D721Med (cell line): ENCODE measurements at places on chromosomes 12 and 14.

- DNase-seq: no peak
Observed at GRCh38 chr14:50822501-50823042, 8.4 kb downstream of the NIN start.

DNA sequence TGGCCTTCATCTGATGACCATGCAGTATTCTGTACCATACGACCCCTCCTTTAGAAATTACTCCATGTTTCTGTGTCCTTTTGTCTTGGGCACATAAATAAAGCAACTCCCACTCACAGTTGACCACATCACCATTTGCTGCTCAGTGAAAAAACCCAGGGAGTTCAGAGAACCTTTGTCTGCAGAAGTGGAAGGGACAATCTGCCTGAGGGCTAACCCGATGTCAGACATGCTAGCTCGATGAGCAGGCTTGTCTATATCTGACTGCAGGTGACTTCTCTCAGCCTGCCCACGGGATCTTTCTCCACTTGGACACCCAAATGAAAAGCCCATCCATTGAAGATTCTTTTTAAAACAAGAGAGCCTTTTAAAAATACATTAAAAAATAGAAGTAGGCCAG, 45.7 kb upstream of the GRIP1 start:
- DNase-seq: no peak

GRCh38 chr12:9331218-9331626, 123.0 kb upstream of the PZP start:
- peak; percentile 26 for DNase-seq

DNA sequence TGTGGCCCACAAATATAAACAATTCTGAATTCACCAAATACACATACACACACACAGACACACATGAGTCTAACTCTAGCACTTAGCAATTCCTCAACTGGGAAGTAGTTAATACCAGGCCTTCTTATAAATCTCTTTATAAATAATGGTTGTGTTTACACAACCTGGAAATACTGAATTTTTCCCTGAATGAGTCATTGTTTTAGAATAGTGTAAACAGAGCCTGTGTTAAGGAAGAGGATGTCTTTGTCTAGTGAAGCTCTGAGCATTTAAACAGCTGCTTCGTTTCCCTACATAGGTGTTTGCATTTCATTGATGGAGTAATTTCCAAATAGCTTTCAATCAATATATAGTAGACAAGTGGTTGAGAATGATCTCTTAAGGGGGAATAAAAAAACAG, 218.8 kb downstream of the BTG1 start:
- no peak for DNase-seq

DNA sequence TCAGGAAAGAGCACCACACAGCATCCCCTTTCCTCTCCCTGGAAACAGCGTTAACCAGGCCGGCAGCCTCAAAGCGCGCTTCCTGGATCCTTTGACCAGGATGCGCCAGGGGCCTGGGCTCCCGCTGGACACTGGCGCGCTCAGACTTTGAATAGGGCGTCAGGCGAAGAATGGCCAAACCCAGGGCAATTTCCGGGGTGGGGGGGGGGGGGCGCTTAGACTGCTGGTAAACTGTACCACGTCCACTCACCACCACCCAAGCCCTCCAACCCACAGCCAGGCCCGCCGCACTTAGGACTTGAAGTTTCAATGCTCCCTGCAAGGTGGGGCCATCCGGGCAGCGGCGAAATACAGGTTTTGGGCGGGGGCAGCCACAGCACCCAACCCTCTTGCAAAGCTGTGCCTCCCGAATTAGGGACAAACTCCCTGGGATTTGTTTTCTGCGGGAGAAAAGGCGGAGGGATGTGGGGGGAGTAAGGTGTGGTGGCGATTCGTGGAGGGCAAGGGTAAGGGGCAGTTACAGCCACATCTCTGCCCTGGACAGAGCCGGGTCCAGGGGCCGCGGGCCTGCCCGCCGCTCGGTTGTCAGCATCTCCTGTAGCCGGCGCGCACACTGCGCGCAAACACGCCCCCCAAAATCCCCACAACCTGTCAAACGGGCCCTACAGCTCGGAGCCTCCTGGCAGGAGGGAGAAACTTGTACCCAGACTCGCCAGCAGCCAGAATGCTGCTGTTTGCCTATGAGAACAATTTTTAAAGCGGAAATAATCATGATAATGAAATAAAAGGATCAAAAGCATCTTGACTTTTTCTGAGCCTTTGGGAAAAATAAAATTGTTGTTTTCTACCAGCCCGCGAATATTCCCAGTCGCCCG, 958 bp downstream of the RTN1 start:
- no peak for DNase-seq

DNA sequence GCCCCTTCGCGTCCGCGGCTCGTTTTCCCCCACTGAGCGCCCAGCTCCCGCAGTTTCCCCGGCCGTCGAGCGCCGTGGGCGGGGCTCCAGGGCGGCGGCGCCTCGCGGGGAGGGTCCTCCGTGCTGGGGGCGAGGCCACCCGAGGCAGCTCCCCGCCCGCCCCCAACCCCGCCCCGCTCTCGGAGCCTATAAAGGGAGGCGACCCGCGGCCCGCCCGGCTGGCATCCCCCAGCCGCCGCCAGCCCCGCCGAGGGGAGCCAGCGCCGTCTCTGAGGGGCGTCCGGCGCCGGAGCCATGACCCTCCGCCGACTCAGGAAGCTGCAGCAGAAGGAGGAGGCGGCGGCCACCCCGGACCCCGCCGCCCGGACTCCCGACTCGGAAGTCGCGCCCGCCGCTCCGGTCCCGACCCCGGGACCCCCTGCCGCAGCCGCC, at the start of gene TAMALIN:
TAMALIN (plus strand) TSS at position 221 of the 432 bp plus-strand sequence; CDS start at position 295, 74 bp downstream.
- peak; percentile 90 for DNase-seq

GRCh38 chr14:32258336-32258993, 55.4 kb upstream of the RNU6-8 start:
- no peak for DNase-seq

- DNase-seq: no peak
Observed at GRCh38 chr12:45849289-45849688, 119.8 kb downstream of the ARID2 start.

DNA sequence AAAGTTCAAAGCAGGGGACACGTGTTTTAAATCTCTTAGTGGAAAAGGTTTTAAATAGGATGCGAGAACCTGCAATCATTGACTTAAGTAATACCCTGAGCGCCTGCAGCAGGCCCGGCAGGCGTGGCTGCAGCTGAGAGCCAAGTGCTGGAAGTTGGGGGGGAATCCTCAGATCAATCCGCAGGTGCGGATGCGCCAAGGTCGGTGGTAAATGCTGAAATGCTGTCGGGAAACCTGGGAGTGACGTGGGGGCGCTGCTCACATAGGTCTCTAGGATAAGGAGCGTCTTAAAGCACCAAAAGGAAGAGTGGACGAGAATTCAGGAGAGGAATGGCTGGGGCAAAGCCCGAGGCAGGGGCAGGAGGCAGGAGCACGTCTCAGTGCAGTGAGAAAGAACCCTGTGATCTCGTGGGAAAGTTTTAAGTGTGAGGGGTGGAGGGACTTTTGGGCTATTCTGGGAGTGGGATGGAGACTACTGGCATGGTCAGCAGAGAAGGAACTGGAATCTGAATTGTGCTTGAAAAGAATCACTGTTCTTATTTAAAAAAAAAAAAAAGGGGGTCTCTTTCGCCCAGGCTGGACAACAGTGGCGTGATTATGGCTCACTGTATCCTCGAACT, 883 bp upstream of the CDCA4 start:
- DNase-seq: no peak

- DNase-seq: no peak
Observed at GRCh38 chr14:33676891-33677290, 274.0 kb downstream of the EGLN3 start.

DNA sequence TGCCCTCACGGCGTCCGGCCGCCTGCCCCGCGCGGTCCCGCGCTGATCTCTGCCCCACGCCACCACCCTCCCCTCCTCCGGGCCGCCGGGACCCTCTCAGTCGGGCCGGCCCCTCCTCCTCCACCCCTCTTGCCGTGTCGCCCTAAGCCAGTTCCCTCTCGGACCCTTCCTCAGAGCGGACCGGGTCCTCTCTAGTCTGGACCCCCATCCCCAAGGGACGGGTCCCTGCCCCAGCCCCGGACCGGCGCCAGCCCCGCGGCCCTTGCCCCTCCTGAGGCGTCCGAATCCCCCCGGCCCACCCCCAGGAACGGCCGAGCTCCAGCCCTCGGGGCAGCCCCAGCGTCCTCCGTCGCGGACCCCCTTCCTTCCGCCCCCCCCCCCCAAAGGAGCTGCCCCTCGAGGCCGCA, 485 bp downstream of the PPP4R4 start:
- no peak for DNase-seq

- DNase-seq: no peak
Observed at GRCh38 chr12:55933799-55934742, 3.1 kb downstream of the DGKA start.

DNA sequence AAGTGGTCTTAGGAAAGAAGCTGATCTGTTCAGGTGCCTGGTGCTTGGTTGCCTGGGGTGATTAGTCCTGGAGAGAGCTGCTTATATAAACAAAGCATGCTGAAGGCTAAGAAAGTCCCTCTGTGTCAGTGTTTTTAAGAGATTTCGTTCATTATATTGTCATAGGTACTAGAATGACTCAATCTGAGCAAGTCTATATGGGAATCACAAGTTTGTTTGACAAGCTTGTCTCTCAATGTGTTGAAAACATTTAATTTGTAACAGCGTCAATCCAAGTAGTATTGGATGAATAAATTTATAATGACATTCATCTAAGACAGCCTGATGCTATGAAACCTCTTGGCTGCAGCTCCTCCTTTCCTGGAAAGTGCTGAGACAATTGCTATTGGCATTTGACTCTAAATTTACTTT, 256.3 kb downstream of the TMTC2 start:
- DNase-seq: no peak

GRCh38 chr14:29654901-29655550, 272.6 kb downstream of the PRKD1 start:
- DNase-seq: no peak

DNA sequence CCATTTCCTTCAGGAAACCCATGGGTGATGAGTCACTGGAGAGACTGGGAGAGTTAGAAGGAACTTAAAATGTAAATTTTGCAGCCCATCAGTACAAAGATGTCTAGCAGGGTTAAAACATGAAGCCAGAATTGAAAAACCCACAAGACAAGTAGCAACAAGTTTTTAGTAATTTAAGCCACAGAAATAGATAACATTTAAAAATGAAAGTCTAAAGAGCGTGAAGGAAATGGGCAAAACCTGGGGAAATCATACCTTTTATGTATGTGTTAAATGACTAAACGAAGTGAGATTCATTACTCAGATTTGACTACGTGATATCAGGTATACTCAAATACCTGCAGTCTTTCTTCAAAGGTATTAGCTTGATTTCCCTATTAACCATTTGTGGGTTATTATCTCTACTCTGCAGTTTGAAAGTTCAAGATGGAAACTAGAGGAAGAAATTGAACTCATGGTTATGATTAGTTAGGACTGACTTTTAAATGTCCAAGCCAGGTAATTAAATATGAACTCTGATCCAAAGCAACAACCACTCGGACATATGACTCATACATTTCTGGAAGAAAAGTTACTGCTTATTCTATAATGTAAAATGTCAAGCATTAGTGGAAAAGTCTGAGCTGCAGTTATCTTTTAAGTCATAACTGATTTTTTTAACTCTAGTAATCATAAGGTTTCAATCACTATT, 84.1 kb downstream of the ITPR2 start:
- DNase-seq: no peak

GRCh38 chr12:51548241-51548640, 42.8 kb upstream of the SCN8A start:
- no peak for DNase-seq

- DNase-seq: no peak
Observed at GRCh38 chr12:103858335-103858734, 17.3 kb upstream of the NT5DC3 start.
